ENCODE measurements at places on chromosomes 2 and 18.

DNA sequence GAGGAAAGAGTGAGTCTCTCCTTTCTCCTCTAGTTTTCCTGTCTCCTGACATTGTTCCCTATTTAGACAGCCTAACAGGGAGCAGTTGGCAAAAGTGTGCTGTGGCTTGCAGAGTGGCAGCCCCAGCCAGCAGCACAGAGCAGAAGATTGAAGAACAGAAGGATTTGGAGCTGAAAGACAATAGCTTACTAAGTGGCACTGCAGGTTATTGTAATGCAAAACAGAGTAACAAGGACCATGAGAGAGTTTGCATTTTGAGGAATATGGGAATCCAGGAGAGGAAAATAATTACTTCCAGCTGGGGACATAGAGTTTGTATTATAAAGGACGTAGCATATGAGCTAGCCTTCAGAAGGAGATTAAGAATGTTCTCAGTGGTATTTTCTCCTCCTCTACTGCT, 342.4 kb downstream of the AKAIN1 start:
- no peak for DNase-seq

DNA sequence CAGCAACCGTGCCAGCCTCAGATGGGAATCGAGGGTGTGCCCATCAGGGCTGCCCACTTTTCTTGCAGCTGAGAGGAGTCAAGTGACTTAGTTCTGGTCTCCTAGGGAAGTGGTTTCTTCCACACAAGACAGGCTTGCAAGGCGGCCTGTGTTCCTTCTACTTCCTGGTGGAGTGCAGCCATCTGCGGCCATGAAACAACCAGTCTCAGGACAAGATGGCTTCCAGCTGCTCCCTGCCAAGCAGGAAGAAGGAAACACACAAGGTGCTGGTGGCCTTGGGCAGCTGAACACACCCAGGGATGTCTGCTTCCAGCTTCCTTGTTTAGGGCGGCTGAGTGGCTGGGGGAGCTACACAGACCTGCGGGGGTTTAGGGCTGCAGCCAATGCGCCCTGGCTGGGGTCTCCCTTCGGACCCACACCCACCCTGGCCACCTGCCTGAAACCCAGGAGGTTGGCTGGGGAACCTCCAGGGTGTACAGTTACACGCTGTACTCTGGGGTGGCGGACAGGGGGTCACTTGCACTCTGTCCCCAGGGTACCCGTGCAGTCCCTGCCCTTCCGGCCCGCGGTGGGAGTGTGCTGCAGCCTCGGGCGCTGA, 34.7 kb downstream of the PTPN18 start:
- DNase-seq = no peak

DNA sequence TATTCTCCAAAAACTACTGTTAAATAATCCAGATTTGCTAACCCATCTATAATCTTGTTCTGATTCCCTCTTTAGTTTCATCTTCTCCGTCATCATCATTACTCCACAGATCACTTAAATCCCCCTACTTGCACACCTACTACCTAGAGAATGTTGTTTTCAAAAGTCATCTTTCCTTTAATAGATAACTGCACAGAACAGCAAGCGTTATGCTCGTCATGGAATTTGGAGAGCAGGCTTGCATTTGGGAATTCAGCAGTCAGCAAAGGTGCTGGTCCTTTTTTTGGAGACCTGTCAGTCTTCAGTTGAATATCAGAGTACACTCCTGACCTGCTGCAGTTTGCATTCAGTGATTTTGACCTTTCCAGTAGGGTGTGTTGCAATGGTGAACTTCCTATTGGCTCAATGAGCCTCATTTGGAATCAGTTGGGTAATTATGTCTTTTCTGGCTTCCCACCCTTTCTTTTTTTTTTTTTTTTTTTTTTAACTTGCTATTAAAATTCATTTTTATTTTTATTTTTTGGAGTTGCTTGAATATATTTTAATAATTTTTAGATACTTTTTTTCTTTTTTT, 110.6 kb downstream of the HNRNPLL start:
- no peak for DNase-seq

- no peak for DNase-seq
Measured at GRCh38 chr2:109467701-109468100, 146.1 kb downstream of the SEPTIN10 start.

GRCh38 chr2:174263997-174264396, 15.7 kb upstream of the OLA1 start:
- no peak for DNase-seq

GRCh38 chr2:241161646-241162281, 11.5 kb downstream of the PPP1R7 start:
- no peak for DNase-seq

DNA sequence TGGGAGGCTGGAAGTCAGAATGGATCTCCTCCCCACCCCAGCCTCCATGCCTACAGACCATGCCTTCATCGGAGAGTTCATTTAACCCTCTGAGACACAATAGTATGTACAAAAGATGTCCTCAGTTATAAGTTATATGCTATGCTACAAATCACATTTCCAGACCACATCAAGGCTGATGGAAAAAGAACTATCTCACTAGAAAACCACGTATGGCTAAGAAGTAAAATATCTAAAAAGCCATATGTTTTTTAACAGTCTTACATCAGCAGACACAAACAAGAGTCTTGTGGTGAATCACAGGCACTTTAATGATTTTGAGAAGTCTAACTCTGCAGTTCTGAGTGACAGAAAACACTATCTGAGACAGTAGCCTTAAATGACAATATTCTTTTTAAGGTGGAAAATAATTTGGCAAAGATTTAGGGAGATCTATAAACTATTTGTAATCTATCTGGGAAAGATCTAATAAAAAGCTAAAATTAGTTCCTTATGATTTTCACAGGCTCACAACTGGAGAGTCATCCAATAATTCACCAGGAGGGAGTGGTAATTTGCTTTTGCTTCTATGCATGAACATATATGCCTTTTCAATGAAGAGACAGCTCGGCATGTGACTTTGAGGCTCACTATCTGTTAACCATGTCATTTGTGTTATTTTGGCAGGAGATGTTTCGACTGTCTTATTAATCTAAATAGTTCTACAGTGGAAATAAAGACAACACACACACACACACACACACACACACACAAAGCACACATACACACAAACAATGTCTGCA, 197.5 kb downstream of the IRS1 start:
- DNase-seq = no peak

DNA sequence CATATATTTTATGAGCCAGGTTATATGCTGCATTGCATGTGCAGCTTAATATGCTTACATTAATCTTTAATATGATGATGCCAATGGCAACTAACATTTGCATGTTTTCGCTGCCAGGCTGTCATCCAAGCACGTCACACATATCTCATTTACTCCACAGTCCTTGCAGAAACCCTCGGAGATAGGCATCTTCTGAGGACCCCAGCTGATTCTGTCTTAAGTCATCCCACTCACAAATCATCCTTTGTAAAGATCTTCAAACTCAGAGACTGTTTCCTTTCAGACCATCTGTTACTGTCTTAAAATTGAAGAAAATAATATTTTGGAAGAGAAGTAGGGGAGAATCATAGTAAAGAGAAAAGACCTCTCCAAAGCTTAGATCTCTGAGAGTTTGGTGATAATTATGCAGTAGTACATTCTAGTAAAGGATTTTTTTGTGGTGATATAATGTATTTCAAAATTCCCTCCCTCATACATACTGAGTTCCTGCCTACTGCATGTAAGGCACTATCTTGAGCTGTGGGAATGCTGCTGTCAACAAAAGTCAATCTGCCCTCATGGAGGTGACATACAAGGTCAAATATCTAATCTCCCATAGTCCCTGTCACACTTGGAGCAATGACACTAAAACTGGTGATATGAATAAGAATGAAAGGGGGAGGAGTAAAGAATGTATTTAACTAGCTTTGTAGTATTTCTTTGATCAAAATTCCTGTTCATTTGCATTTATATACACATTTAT, 11.0 kb downstream of the ITGA4 start:
- DNase-seq = no peak

DNA sequence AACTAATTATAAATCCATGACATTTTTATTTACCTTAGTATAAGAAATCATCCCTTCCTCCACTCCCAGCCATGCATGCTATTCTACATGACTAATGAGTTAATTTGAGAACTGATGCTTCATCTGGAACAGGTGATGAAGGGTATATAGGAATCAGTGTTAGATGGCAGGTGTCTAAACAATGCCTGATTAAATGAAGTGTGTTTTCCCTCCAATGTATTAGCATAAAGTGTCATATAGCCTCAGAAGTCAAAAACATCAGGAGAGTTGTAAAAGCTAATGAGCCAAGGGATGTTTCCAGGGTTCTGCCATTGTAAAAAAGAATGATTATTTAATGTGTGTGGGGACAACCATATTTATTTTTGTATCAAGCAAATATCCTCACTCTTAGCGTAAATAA, 913.8 kb downstream of the DCC start:
- DNase-seq = no peak

GRCh38 chr2:8797682-8798081, 39.7 kb downstream of the KIDINS220 start:
- DNase-seq = no peak

- peak; percentile 31 for DNase-seq
Measured at GRCh38 chr18:49459404-49460171, 857 bp downstream of the DYM start.

GRCh38 chr2:85743304-85743978, 10.3 kb upstream of the ATOH8 start:
- no peak for DNase-seq

- DNase-seq = no peak
Measured at GRCh38 chr2:64157792-64158191, 13.6 kb upstream of the PELI1 start.

GRCh38 chr2:234669621-234670020, 172.7 kb upstream of the ARL4C start:
- no peak for DNase-seq

DNA sequence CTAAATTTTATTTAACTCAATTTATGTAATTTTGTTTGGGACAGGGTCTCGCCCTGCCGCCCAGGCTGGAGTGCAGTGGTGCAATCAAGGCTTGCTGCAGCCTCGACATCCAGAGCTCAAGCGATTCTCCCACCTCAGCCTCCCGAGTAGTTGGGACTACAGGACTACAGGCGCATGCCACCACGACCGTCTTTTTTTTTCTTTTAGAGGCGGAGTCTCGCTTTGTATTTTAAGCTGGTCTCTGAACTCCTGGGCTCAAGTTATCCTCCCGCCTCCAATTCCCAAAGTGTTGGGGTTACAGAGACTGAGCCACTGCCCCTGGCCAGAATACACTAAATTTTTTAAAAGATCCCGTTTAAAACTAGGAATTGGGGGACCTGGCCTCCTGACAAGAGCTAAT, 18.5 kb downstream of the WNT10A start:
- DNase-seq = no peak

- no peak for DNase-seq
Measured at GRCh38 chr2:38260469-38260868, 116.6 kb downstream of the ATL2 start.

- peak; percentile 64 for DNase-seq
Measured at GRCh38 chr2:126655500-126656430, at the start of gene GYPC. GYPC (plus strand) TSS chr2:126656158; CDS start chr2:126656264, 106 bp downstream.

DNA sequence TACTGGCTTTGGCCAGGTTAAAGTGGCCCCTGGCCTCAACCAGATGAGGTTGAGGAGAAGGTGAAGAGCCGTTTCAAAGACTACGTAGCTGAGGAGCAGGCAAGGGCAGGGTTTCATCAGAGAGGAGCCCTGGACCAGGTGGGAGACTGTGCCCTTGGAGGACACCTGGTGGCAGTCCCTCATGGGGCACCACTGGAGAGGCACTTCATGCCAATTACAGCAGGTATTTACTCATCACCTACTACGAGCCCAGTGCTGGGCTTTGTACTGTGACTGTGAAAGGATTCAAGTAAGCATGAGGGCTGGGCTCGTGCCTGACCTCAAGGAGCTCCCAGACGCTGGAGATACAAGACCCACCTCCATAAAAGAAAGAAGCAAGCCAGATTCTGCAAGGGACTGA, 37.6 kb downstream of the SMAD7 start:
- DNase-seq = peak; percentile 76

DNA sequence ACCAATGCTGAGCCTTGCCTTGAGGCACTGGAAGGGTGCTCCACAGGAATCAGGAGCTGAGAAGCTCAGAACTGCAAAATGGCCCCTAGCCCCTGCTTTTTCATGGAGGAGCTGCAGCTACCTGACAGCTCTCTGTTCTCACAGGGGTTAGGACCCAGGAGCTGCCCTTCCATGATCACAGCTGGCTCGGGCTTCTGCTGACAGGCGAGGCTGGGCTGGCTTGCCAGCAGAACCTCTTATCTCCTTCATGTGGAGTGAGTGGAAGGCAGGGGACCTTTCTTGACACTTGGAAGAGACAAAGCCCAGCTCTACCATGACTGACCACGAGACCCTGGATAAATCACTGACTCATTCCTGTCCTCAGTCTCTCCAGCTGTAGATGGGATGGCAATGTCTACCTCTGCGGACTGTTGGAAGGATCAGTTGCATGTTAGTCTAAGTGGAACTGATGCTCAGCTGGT, 113.4 kb downstream of the CAPN13 start:
- no peak for DNase-seq

GRCh38 chr18:34806527-34806926, 96.4 kb downstream of the DTNA start:
- DNase-seq = no peak

- DNase-seq = no peak
Measured at GRCh38 chr18:13530033-13530878, 196.1 kb downstream of the FAM210A start.

DNA sequence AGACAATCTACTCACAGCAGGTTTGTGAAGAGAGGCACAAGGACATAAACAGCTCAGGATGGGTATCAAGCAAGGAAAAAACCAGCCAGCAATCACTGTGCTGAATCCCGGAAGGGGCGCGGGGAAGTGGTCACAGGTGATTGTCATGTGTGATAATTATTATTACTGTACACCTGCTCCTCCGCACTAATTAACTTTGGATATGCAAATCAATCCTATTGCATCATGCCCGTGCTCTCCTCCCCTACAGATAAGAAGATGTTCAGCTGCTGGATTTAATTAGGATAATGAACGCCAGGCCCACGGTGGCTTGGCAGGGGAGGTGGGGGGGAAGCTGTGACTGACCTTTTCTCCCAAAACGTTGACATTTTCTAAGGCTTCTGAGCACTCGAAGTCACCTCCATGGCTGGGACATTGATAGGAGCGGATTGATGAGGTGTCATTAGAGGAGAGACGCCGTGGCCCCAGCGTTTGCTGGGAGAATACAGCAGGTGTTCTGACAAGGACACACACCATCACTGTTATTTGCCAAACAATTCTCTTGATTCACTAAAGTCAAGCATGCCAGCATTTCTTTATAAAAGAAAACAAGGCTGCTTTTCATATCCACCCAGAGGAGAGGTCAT, 160.3 kb upstream of the VRK2 start:
- DNase-seq = no peak

DNA sequence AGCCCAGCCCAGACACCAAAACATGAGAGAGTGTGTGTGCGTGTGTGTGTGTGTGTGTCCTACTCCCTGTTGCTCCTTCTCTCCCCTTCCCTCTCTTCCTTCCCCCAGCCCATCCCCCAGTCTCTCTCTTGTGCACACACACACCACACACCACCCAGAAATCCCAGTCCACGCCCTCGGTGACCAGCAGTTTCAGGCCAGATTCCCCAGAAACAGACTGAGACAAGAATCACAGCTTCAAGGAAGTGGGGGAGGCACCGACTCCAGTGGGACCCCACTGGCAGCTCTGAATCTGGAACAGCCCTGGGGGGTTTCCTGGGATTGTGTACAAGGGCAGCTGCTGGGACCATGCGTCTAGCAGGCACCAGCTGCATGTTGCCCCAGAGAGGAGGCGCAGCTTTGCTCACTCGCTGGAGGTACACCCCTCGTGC, 113.5 kb downstream of the NDUFA10 start:
- no peak for DNase-seq
